ENCODE measurements at places on chromosomes 16 and 17.

DNA sequence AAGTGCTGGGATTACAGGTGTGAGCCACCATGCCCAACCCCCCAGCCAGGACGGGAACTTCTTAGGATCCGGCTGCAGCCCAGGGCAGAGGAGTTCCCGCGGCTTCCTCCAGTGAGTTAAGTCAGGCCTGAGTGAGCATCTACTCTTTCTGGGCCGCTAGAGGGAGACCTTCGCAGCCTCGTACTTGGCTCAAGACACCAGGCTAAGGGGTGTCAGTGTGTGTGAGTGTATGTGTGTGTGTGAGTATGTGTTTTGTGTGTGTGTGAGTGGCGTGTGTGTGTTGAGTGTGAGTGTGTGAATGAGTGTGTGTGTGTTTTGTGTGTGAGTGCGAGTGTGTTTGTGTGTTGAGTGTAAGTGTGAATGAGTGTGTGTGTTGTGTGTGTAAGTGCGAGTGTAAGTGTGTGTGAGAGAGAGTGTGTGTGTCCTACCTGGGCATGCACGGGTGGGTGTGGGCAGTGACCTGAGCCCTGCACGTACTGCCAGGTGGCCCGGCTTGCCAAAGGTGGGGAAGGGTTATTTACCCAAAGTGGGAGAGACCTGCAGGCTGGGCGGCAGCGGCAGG is 58.5 kb downstream of the TMEM235 start:
- peak; percentile 56 for DNase-seq

GRCh38 chr16:2992383-2993081 is 12.3 kb upstream of the PKMYT1 start:
- DNase-seq = no peak

DNA sequence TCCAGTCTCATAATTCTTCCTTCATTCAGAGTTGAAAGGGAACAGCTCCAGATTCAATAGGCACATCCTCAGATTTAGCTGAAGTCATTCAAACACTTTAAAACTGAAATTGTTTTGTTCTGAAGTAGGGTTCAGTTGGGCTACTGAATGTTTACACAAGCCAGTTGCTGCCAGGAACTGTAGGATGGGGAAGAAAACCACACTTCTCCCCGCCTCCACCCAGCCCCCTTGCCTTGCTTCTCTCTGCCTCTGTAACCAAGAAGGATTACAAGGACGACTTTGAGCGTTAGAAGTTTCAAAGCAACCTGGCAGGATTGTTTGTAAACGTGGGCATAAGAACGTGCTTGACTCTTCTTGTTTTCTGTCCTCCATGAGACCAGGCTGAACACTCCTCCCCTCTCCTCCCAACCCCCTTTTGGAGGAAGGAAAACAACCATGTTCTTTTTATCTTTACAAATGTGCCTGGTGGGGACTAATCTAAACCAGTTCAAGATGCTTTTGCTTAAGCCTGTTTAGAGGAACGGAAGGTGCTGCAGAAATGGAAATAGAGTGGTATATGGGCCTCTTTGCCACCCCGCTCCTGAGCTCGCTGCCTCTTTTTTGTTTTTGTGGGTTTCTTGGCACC is 287.9 kb downstream of the FTO start:
- no peak for DNase-seq

DNA sequence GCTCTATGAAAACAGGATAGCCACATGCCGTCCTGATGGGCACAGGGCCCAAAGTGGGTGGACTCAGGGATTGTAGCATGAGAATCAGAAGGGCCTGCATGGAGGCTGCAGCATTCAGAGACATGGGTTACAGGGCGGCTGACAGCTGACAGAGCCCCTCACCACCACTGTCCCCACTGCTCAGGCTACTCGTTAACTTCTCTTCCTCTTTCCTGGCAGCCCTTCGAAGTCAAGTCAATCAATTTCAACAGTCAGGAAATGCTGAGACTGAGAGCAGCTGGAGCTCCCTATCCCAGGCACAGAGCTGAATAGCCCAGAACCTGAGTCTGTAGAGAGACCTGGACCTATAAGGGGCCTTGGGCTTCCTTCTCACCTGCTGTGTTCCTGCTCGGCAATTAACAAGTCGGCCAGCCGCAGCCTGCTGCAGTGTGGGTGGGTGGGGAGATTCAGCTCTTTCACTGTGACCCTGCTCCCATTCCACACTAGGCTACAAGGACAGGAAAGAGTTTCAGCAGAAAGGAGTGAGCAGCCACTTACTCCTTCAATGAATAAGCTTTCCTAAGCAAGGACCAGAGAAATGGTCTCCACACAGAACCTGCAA is 76.9 kb downstream of the TEX14 start:
- no peak for DNase-seq

DNA sequence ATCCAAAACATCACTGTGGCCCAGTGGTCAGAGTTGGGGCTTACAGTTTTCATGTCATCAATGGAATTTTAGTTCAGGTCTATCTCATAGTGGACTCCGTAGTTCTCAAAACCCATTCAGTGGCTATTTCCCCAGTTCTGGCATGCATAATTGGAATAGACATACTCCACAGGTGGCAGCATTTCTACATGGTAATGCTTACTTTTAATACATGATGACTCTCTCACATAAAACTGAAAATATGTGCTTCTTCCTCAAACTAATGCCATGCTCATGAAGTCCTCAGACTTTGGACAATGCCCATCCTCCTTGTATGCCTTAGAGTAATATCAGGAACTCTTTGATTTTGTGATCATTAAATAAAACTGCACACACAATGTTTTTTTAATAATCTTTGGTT is 857.4 kb upstream of the GOT2 start:
- DNase-seq = no peak

GRCh38 chr17:41369023-41369422 is 590 bp downstream of the KRT33B start:
- DNase-seq = no peak
